Hippocampal formation (tissue), 2 donors: ENCODE measurements at places on chromosomes 12 and 14.

DNA sequence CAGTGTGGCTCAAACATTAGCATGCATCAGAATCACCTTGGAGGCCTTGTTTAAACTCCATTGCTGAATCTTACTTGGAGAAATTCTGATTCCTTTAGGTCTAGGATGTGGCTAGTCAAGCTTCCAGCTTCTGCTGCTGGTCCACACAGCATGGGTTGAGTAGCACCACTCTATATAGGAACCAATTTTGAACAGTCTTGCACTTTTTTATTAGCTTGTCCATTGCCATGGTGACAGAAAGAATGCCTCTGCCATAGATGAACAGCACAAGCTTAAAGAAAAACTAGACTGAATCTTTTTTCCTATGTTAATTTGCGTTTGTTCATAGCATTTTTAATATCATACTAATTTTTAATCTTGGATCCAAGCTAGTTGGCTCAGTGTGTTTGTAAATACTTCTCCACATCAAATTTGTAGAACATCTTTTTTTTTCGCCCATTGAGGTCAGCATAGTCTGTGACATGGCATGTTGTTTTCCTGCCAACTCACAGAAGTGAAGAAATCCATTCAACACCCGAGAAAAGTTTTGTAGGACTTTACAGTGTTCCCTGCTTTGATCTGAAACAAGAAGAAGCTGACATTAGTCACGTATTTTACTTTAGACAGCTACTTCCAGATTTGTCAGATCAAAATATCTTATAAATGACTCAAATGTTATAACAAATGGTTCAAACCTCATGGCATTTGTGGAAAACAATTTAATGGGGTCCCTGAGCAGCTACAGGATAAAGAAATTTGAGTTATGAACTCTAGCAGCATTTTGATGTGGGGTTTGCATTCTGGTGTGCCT lies 438.8 kb downstream of the EGLN3 start:
- no peak for DNase-seq

- DNase-seq: no peak
Observed at GRCh38 chr14:102496958-102497744, 12.4 kb downstream of the ANKRD9 start.

GRCh38 chr12:6375269-6376078 lies at the start of gene SCNN1A:
SCNN1A (minus strand) TSS chr12:6375563; CDS start chr12:6374783, 780 bp downstream.
- no peak for DNase-seq

- DNase-seq: no peak
Observed at GRCh38 chr12:104357421-104357952, 53.9 kb downstream of the EID3 start.

DNA sequence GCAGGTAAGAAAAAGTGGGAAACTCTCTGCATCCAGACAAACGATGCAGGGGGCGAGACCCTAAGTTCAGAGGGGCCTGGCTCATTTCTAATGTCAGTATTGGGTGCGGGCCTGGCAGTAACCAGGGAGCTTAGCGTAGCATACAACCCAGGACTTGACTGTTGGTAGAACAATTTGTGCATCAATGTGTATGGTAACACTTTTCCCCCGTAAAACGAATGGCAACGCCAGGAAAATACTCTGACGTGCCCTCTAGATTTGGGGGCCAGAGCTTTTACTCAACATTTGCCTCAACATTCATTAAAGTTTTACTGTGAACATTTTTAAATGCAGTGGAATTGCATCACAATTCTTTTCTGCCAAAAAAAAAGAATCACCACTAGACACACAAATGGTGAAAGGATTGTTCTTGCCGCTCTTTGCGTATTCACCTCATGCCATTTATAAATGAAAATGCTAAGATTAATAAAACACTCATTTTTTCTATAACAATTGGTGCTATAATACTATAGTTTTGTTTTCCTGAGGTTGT lies 867 bp downstream of the RHOJ start:
- no peak for DNase-seq

GRCh38 chr14:36067428-36068187 lies 108.9 kb downstream of the PTCSC3 start:
- DNase-seq: no peak

- no peak for DNase-seq
Observed at GRCh38 chr12:64749461-64750200, 9.6 kb downstream of the GNS start.

DNA sequence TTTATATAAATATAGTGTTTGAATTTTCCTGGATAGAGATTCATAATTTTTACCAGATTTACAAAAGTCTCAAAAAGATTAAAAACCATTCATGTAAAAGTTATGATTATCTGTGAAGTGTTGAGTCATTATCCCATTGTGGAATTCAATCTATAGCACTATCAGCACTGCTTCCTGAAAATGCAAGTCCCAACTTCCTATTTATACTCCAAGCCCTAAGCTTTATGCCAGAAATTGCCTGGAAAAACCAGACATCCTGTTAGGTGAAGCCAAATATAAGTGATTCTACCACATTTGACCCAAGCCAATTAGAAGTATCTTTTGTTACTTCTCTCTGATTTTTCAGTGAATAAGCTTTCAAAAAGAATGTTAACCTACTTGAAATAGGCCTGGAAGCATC lies 129.1 kb downstream of the GPR135 start:
- DNase-seq: no peak

- DNase-seq: no peak
Observed at GRCh38 chr14:81363746-81364378, 36.3 kb downstream of the STON2 start.

DNA sequence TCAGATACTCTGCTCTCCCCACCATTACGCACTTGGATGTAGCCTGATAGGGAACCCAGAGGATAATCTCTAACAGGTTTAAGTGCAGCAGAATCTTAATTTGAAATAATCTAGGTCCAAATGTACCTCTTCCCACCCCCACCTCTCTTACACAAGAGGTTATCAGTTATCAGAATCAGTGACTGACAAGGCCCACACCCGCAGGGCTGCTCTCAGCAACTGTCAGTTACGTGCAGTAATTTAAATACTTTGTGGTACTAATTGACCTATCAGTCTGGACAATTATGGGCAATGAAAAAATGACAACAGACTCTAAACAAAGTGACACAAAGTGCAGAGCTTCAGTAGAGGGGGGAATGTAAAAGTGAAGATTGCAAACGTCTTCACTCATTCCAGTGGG lies 74.0 kb downstream of the CLIP1 start:
- no peak for DNase-seq

DNA sequence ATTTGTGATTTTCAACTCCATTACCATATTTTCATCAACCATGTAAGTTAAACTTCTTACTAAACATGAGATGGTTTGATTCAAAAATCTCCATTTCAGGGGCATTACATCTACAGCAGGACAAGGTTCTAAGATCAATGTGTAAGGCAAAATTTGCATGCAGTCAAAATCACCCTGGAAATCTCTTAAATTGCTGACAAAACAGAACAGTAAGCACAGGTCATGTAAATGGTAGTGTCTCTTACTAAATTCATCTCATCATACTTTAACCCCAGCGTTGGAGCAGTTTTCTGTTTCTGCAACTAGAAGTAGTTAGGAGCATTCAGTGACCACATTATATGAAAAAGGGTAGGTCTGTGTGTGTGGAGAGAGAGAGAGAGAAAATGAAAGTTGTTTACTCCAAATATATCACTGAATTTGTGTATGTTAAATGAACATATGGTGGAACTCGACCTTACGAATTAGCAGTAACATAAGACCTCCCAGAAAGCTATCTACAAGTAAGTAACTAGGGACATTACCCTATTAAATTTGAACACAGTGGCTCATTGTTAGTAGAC lies 227.5 kb downstream of the SSPN start:
- no peak for DNase-seq

GRCh38 chr14:103330536-103330935 lies 3.5 kb upstream of the EIF5 start:
- no peak for DNase-seq

- no peak for DNase-seq
Observed at GRCh38 chr12:27696864-27697564, 767 bp downstream of the REP15 start.

GRCh38 chr14:89219051-89219450 lies 198.0 kb downstream of the FOXN3 start:
- DNase-seq: no peak

GRCh38 chr12:12979126-12979525 lies 20.9 kb downstream of the HEBP1 start:
- no peak for DNase-seq

- DNase-seq: no peak
Observed at GRCh38 chr12:49342914-49343731, 3.6 kb upstream of the DNAJC22 start.

- DNase-seq: no peak
Observed at GRCh38 chr14:37019488-37019887, 152.9 kb downstream of the SLC25A21 start.

GRCh38 chr14:86221000-86221399 lies 691.1 kb downstream of the FLRT2 start:
- DNase-seq: no peak

- no peak for DNase-seq
Observed at GRCh38 chr14:70909733-70910614, 2.7 kb downstream of the PCNX1 start.

GRCh38 chr12:93427779-93428564 lies 13.8 kb downstream of the UBE2N start:
- no peak for DNase-seq

GRCh38 chr12:122467983-122468382 lies 32.7 kb downstream of the ZCCHC8 start:
- DNase-seq: no peak

GRCh38 chr12:2154050-2154449 lies 101.3 kb downstream of the CACNA1C start:
- DNase-seq: no peak

DNA sequence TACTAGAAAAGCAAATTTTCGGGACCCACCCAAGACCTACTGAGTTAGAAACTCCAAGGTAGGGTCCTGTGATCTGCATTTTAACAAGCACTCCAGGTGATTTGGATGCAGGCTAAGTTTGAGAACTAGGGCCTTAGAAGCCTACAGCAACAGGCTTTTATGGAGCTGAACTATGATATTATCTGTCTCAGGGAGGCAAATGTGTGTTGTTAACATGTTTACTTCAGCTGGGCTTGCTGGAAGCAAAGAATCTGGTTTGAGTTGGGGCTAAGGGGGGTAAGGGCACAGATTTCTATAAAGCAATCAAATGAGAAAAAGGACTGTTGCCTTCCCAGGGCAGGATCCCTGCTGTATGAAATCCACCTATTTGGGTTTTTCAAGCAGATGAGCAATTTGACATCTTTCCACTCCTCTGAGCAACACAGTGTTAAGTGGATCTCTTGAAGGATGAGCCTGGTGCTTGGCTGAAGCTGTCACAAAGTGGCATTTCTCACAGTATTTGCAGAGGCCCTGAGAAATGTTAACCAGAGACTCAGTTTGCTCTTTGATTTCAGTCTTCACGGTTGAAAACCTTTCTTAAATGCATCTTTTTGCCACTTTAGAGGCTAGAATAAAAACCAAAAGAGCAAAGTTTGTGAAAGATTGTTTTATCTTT lies 36.2 kb upstream of the SOCS2 start:
- DNase-seq: no peak

DNA sequence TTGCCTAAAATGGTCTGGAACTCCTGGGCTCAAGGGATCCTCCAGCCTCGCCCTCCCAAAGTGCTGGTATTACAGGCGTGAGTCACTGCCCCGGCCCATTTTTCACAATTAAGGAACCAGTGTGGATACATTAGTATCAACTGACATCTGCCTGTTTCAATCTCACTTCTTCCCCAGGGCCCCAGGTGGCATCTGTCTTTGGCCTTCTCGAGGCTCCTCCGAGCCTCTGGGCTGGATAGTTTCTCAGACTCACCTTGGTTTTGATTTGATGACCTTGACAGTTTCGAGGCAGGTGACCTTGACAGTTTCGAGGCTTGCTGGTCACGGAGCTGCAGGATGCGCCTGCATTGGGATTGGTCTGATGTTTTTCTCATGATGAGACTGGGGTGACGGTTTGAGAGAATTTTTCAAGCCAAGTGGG lies 41.0 kb upstream of the NCOR2 start:
- DNase-seq: no peak

GRCh38 chr14:20612403-20612802 lies 21.2 kb upstream of the RNASE12 start:
- no peak for DNase-seq

- DNase-seq: no peak
Observed at GRCh38 chr12:54602661-54603060, 14.2 kb upstream of the PPP1R1A start.

DNA sequence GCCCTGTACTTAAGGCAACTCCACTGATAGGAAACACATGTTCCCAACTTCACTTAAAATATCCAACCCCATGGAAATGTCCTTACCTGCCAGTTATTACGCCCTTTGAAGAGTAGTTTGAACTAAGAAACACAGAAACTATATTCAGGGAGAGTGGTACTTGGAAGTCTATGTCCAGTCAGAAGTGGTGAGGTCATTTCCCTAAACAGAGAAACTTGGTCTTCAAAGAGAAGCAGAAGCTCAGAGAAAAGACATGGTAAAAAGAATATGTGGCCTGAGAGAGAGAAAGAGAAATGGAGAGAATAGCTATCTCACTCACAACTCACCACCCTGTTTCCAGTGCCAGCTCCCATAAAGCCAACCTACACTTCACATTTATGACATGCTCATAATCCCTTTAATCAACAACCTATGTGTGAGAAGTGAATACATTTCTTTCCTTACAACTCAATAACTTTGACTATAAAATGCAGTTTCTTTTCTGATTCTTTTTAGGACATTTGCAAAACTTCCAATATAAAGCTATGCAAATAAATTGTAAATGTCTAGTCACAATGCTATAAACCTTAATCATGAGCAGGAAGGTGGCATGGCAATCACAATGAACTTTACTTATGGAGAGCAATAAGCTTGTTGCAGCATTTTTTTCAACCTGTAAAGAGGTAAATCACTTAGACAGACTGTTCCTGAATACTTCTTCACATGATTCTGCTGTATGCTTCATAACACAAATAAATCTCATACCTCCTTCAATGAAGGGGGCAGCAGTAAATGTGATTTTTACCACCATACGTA lies 67.1 kb downstream of the CPNE8 start:
- no peak for DNase-seq

DNA sequence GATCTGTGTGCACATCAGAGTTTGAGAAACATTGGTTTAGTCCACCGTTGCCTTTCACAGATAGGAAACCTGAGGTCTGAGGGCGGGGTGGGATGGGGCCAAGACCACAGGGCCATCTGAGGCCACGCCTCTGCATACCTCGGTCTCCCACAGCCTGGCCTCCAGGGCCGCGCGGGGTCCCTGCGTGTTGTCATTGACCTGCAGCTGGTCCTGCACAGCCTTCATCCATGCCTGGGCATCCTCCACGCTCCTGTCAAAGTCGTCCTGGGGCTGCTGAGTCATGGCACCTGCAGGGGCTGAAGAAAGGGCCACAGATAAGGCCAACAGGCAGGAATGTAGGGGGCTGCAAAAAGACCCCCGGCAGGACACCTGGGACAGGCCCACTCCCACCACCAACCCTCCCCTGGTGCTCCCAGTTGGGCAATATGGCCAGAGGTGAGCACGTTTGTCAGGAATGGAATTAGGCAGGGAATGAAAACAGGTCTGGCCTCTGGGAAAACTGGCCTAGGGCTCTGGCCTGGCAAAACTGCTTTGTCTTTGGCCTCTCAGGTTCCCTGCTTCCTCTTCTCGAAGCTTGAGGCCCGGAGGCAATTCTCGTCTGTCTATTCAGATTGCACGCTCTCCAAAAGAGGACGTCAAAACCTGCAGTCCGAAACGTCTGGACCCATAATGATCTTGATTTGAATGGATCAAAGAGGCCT lies 40.8 kb downstream of the SYNE3 start:
- DNase-seq: no peak
